ENCODE measurements at places on chromosomes 1 and 21.
A peak's percentile ranks its signal among the peaks of the same experiment; 100 is the strongest.

- no peak for DNase-seq
Observed at GRCh38 chr1:82139751-82140468, 339.2 kb downstream of the ADGRL2 start.

DNA sequence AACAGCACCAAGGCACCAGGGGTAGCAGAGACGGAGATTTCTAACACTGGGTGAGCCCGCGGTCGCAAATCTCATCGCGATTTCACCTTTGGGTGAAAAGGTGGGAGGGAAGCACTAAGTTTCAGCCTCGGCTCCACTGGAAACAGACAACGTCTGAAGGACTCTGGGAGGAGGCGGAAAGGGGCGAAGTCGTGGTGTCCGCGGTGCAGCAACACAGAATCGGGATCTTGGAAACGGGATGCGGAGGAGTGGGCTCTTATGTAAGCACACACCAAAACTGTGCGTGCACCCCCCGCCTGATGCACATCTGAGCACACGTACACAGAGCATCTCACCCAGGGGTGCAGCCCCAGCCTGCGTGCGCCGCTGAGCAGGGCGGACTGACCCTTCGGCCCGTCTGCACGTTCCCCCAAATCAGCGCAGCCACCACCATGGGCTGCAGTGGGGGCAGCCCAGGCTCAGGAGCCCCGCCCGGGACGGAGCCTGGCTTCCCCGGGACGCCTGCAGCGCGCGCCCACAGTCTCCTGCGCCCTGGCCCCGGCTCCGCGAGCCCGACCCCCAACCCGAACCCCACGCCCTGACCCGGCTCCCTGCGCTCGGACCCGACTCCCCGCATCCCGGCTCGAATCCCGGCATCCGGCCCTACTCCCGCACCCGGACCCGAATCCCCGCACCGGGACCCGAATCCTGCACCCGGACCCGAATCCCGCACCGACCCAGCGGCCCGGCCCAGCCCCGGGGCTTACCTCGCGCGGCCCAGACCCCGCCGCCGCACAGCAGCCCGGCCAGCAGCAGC, 670 bp downstream of the CLSTN1 start:
- DNase-seq, result no peak

DNA sequence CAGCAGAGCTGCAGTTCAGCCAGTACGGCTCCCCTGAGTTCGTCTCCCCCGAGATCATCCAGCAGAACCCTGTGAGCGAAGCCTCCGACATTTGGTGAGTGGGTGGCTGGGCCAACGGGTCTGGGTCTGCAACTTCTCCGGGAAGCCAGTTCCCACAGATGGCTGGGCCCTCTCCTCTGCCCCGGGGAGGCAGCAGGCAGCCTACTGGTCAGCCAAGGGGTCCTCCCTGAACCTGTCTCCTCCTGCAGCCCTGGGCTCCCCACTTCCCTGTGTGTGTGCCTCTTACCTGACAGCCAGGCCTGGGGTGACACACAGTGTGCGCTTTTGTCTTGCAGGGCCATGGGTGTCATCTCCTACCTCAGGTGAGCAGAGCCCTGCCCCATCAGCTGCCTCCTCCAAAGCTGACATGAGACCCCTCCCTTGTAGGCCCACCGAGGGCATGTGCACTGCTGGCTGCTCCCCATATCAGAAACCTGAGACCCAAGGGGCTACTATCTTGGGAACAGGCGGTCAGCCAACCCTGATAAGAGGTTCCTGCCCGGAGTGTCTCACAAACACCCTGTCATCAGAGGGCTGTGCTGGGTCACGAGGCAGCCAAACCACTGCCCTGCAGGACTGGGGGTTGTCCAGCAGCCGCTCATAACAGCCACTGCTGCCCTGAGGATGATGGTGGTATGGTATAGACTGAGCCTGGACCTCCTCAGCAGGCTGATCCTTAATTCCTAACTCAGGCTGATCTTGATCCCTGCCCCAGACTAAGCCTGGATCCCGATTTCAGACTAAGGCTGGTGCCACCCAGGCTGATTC, 37.6 kb downstream of the TRIM11 start:
- no peak for DNase-seq

- no peak for DNase-seq
Observed at GRCh38 chr1:110292031-110292741, 47.0 kb upstream of the RBM15 start.

- no peak for DNase-seq
Observed at GRCh38 chr1:75643460-75643859, 32.5 kb upstream of the SLC44A5 start.

DNA sequence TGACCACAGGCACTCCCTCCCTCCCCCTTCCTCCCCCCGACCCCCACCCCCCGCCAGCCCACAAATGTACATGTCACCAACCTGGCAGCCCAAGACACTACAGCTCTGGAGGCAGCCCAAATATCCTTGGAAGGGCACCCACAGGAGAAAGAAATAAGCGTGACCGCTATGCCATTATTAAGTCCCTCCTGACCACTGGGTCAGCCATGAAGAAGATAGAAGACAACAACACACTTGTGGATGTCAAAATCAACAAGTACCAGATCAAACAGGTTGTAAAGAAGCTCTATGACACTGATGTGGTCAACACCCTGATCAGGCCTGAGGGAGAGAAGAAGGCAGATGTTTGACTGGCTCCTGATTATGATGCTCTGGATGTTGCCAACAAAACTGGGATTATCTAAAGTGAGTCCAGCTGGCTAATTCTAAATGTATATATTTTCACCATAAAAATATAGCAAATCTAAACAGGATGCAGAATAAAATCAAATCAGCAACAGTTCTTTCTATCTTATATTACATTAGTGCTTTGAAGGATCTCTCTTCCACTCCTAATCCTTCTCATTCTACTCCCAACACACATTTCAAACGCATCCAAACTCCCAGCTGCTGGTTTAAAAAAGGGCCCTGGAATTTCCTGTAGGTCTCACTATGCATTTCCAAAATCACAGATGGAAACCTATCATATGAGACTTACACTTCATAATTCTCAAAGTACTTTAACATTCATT, 77.4 kb upstream of the SLFNL1 start:
- DNase-seq, result no peak

DNA sequence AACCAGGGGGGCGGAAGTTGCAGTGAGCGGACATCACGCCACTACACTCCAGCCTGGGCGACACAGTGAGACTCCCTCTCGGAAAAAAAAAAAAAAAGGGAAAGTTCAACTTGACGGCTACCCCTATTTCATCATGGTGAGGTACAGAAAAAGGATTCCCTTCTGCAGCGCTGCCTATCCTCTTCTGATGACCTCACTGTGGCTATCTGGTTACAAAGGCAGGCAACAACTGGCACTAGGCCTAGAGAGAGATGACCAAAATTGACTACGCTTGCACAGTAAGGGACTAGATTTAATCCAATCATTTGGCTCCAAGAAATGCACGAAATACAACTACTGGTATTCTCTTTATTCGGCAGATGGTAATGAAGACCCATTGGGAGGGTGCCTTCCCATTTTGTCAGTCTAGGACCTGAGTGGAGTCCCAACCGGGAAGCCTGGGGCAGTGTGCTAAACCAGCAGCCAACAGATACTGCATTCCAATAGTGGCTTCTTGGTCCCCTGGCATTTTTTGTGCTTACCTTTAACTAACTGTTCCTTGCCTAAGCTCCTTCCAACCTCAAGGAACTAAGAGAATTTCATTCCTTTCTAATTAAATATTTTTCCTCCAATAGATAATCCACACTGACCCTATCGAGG, 36.6 kb downstream of the ITPKB start:
- DNase-seq, result no peak

DNA sequence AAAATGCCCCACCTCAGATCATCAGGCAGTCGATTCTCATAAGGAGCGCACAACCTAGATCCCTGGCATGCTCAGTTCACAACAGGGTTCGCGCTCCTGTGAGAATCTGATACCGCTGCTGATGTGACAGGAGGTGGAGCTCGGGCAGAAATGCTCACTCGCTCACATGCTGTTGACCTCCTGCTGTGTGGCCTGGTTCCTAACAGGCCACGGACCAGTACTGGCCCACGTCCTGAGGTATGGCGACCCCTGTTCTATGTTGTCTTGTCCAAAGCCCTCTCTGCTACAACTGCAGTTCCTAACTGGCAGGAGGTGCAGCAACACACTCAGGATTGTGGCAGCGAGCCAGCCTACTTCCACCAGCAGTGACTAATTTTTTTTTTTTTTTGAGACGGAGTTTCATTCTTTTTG, 70.6 kb downstream of the CLSTN1 start:
- DNase-seq, result no peak

- no peak for DNase-seq
Observed at GRCh38 chr1:198297281-198297680, 140.5 kb downstream of the NEK7 start.

- DNase-seq, result peak; percentile 53
Observed at GRCh38 chr1:42931911-42932422, 26.7 kb downstream of the SLC2A1 start.

GRCh38 chr1:79040424-79041082, 34.0 kb upstream of the ADGRL4 start:
- no peak for DNase-seq

All from stimulated activated CD4-positive, alpha-beta T cell treated with anti-CD3 and anti-CD28 coated beads, Interleukin-2, amount 100 ng/mL, for 4 hours (primary cell).